ENCODE measurements at places on chromosomes 6 and 20.

- DNase-seq: peak; percentile 1
Observed at GRCh38 chr6:98054453-98054852, 771.4 kb upstream of the MMS22L start.

GRCh38 chr20:50256577-50256976 lies 65.9 kb downstream of the CEBPB start:
- DNase-seq: no peak

DNA sequence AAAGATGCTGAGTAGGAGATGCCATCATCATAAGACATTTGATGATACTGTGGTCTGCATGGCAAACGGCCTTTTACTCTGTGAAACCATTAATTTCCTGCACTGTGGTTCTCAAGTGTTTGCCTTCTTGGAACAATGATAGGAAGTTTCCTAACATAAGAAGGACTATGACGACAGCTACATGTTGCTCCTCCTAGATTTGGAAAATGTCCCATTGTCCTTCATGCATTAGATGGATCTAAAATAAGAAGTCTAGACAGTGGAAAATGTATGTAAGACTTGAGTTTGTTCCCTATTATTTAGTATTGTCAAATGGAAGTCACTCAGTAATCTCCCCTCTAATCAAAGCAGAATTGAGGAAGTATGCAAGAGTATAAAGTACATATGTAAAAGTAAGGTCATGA lies 98.5 kb upstream of the TMEM170B start:
- DNase-seq: no peak

- no peak for DNase-seq
Observed at GRCh38 chr20:49635166-49635565, 67.2 kb upstream of the PTGIS start.

- no peak for DNase-seq
Observed at GRCh38 chr20:32329817-32330554, 28.1 kb upstream of the ASXL1 start.

DNA sequence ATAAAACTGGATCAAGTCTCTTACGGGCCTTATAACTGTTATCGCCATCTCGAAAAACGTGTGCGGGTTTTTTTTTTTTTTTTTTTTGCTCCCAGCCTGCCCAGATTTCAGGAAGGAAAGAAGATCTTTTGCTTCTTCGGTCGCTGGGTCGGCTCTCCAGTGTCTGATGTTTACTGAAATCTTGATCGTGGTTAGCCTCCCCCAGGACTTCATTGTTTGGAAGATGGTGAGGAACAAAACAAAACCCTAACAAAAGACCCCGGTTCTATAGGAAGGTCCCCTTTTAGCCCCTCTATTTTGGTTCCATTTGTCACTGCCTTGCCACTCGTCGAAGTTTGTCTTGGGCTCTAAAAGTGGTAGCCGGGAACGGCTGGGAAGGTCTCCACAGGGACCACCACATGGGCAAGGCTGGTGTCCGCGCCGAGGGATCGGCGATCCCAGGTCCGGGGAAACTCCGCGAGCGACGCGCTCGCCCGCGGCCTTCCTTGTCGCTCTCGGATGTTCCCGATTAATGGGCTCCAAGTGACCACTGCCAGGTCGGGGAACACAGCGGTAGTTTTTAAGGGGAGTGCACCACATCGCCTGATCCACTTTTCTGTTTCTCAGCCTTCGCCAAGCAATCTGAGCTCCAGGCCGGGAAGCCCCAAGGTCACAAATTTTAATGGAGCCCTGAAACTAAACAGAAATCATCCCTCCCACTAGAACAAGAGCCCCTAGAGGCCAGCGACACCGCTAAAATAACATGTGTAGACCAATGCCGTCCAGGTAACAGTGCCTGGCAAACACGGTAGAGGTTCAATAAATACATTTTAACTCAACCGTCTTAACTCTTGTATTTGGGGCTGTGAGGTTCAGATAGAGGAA lies 27.0 kb downstream of the TRIM27 start:
- DNase-seq: peak; percentile 54

GRCh38 chr6:74764486-74764885 lies 441.4 kb downstream of the COL12A1 start:
- DNase-seq: peak; percentile 39

DNA sequence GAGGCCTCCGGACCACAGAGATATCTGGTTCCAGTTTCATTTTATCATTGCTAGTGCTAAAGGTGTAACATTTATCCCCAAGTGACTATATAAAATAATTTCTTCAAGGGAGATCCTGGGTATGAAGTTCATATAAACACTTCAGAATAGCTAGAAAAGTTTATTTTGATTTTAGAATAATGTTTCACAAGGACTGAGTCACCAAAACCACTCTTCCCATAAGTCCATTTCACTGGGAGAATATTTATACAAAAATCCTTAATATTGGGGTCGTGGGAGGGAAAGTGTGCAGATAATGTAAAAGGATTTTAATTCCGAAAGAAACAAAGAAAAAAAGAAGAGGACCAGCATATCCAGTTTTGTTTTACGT lies 128.1 kb downstream of the ISM1 start:
- DNase-seq: no peak

DNA sequence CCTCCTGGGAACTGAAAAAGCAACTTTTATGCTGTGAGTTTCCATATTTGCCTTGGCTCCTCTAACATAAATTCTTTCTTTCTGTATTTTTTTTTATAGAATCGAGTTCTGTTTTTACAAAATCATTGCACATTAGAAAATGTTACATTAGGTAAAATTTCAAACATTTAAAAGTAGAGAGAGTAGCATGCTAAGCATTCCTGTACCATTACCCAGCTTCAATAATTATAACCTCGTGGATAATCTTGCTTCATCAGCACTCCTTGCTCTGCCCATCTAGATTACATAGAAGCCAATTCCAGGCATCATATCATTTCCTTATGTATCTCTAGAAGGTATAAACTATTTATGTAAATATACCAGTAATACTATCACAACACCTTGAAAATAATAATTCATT lies 15.4 kb upstream of the FBXO30 start:
- DNase-seq: no peak

DNA sequence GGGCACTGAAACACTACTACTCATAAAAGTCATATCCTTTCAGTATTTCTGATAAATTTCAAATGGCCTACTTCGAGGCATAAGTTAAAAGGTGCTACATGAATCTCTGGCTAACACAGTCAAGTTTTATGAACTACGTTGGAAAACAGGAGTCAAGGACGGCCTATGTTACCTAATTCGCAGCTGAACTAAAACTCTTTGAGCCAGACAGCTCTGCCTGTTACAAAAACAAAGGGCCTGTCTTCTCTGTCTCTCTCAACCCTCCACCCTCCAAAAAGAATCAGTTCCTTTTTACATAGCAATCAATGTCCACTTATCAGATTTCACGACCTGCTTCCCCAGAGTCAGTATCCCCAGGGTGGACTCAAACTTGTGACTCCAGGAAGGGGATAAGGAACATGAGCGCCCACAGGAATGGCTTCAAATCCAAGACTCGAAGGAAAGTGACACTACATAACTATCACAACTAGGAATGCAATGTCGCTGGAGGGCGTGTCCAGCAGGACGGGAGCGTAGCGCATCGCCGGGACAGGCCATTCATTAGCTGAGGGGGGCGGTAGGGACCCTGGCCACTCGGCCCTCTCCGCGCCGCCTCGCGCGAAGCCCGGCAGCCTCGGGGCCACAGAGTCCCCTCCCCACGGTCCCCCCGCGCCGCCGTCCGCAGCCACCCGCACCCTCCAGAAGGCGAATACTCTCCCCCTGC lies 591 bp downstream of the IBTK start:
- DNase-seq: peak; percentile 44

- peak; percentile 24 for DNase-seq
Observed at GRCh38 chr20:59598625-59599310, 5.6 kb upstream of the PHACTR3 start.

DNA sequence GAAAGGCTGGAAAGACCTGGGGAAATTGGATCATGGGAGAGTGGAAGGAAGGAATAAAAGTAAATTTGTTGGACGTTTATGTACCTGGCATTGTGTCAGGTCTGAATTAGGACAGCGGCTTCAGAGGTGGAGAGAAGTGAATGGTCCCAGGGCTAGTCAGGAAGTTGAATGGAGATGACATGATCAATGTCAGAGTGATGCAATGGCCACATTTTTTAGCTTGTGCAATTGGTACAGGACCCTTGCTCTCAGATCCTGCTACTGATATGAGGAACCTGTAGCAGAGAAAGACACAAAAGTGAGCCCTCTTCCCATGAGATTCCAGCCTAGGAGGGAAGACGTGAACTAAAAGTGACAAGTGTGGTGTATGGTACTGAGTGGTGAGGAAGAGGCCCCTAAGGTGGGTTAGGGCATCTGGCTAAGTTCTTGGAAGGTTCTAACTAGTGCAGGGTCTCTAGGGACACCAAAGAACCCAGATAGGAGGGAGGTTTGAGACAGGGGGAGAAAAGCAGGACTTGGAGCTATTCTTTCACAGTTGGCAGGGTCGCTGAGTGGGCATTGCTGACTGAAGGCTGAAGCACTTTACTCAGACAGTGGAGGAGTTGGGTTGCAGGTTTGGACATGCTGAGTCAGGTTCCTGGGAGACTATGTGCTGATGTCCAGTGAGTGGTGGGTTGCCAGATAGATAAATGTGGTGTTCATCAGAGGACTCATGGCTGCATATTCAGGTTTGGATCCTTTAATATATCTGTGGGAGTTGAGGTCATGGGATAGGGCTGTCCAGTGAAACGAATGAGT lies 266.1 kb upstream of the RNF24 start:
- DNase-seq: no peak

DNA sequence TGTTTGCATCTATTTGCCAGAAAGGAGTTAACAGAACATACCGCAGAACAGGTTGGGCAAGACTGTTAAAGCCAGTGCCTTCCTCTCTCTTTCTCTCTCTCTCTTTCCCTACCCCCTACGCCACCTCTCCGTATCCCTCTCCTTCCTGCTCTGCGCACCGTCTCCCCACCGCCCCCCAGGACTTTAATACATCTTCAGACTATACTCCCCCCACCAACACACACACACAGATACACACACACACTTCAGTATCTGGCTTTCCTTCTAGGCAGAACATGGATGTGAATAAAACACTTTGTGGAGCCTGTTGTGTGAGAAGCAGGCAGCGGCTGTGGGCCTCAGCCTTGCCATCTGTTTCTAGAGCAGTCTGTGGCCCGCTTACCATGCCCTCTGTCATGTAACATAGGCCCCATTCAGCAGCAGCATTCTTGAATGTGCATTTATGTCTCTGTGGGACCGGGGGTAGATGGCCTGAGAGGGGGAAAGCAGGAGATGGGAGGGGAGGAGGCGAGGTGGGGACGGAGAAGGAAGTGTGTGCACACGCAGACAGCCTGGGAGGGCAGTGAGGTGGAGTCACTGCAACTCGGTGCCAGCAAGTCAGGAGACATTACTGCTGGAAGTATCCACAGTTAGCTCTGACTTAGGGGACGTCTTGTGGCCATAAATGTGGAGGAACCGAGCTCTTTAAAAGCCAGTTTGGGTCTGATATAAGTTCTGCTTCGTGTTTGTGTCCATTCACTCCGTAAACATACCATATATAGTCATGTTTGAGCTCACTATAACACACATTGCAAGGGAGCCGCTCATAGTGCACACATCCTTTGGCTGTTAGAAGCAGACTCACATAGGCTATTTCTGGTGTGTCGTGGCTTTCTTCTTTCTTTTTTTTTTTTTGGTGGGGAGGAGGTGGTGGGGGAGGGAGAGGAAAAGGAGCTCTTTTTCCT lies 38.4 kb downstream of the RREB1 start:
- DNase-seq: peak; percentile 69

GRCh38 chr6:126548300-126548699 lies 208.4 kb downstream of the CENPW start:
- DNase-seq: peak; percentile 37

Measured in fibroblast of mammary gland (primary cell).